GM04503 (cell line): ENCODE measurements at places on chromosomes 6 and 20.

- no peak for DNase-seq
Observed at GRCh38 chr6:66772800-66773199, 1065.8 kb upstream of the EYS start.

DNA sequence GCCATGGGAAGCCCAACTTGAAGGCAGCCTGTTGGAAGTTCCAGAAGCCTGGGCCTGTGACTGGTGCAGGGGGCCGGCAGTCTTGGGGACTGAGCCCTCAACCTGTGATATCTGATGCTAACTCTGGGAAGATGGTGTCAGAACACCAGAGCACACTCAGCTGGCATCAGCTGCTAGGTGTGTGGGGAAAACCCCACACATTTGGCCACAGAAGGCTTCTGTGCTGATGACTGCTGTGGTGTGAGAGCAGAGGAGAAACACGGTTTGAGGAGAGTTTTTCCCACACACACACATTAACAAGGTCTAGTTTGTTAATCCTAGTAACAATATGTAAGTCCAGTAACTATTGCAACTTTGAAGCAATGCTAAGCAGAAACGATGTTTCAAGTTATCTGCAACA lies 78.0 kb downstream of the PSMB1 start:
- DNase-seq = no peak

- DNase-seq = no peak
Observed at GRCh38 chr6:80501636-80502035, 395.2 kb downstream of the BCKDHB start.

GRCh38 chr6:3336859-3337515 lies 78.2 kb downstream of the PSMG4 start:
- no peak for DNase-seq

GRCh38 chr6:15341311-15342001 lies 95.6 kb downstream of the JARID2 start:
- no peak for DNase-seq
